Mucosa of gallbladder (tissue), 1 donor: ENCODE measurements at places on chromosomes 12 and 14.

DNA sequence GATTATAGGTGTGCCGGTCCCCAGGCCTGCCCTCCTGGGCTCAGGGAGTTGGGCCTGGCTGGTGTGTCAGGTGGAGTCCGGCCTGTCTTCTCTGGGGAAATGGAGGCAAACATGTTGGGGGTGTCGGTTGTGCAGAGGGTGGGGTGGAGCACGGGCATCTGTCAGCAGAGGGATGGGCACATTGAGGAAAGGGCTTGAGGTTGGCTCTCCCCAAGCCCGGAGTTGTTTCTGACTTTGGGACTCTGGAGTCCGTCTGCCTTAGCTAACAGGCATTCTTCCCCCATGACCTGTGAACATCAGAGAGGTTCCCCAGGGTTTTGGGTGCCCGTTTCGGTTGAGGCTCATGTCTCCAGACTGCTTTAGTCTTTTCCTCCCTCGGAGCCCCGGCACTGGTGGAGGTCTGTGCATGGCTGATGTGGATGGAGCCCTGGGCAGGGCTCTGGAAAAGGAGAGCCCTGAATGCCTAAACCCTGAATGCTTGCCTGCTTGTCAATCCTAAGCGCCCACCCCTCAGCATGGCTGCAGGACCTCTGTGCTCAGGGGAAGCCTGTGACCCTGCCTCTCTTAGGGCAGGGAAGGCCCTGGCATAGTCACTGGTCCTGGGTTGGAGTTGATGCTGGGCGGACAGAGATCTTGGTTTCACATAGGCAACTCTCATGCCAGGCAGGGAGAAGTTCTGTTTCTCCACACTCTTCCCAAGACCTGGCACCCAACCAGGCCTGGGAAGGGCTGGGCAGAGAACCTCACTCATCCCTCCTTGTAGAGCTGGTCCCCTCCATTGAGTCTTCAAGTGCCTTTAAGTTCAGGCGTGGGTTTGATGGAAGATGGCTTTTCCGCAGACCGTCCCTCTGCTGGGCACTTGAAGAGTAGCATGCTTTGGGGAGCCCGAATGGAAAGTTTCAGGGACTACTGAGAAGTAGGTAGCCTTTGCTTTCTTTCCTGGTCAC lies 12.9 kb downstream of the NYNRIN start:
- DNase-seq, result no peak

DNA sequence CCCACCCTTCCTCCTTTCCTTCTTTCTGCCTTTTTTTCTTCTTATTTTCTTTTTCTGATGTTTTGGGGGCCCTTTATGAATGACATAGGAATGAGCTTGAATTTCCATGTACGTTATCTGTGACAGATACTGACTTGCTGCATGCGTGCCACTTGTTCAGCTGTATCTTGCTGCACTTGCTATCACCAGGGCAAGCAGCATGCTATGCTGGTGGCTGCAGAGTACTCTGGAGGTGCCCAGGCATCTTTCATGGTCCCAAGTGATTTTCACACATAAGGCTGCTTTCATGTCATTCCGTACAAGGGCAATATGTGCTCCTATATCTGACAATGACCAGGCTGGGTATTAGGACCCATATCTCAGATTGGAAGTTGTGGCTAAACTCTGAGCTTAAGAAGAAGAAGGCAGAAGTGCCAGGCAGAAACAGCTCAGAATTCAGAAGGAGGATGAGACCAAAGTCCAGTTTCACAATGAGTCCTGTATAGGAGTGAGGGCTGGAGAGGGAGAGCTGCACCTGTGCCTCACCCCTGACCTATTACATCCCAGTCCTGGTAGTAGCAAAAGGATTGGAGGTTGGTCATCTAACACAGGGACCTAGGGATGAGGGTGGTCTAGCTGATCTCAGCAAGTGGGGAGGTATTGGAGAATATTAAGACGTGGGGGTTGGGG lies 299.0 kb upstream of the DDHD1 start:
- DNase-seq, result peak; percentile 28

DNA sequence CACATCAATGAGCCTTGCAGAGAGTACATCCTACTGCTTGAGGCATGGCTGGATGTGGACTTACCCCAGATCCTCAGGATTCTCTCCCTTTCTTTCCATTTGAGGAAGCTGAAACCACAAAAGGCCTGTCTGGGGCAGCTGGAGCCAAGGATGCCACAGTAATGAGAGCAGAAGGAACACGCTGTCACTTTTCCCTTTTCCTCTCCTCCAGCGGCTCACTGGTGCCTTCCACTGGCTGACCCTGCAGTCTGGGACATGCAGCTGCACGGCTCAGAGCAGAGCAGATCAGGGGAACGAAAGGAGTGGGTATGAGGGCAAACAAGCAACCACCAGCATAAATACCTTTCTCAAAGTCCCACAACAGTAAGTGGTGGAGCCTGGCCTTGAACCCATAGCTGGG lies 78.2 kb downstream of the GAS2L3 start:
- DNase-seq, result no peak

DNA sequence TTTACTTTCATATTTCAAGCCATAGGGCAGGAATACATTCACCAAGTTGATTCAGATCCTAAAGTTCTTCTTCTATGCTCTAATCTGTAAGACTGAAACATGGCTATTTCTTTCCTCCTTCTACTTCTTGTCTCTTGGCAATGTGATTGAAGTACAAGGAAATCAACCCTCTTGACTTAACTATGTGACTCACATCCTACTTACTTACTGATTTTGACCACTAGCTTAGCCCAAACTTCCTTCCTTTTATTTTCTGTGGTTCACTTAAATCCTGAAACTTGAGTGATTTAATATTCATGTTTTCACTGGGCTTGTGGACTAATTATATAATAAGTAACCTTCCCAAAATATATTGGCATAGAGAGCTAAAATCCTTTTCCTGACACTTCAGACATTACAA lies 111.2 kb upstream of the NOVA1 start:
- no peak for DNase-seq

- DNase-seq, result no peak
These were observed 63.2 kb upstream of the GALNT9 start for GRCh38 chr12:132392389-132393244.

- no peak for DNase-seq
These were observed 313.1 kb downstream of the GALC start for GRCh38 chr14:87679866-87680265.

GRCh38 chr12:66164349-66164821 lies 5.4 kb downstream of the TMBIM4 start:
- no peak for DNase-seq

DNA sequence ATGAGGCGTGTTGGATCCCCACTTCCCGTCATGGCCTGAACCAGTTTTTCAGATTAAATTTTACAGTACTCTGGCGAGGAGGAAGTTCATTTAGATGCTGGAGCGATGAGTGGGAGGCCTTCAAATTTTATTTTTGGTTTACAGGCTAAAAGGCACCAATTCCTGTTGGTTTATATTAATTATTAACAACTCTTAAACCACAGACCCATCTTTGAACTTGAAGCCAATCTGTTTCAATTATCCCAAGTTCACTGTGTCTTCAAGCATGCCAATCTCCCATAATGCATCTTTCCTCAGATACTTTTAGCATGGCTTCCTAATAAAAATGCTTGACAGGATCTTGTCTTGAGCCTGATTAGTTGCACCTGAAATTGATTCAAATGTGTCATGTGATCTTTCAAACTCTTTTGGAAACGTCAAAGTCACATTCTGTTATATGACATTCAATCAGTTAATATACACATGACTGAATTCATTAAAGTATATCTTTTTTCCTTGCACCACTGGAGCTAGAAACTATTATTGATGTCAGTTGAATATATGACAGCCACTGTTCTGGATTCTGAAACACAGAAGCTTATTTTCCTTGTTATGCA lies 641.7 kb upstream of the TMEM132C start:
- no peak for DNase-seq

DNA sequence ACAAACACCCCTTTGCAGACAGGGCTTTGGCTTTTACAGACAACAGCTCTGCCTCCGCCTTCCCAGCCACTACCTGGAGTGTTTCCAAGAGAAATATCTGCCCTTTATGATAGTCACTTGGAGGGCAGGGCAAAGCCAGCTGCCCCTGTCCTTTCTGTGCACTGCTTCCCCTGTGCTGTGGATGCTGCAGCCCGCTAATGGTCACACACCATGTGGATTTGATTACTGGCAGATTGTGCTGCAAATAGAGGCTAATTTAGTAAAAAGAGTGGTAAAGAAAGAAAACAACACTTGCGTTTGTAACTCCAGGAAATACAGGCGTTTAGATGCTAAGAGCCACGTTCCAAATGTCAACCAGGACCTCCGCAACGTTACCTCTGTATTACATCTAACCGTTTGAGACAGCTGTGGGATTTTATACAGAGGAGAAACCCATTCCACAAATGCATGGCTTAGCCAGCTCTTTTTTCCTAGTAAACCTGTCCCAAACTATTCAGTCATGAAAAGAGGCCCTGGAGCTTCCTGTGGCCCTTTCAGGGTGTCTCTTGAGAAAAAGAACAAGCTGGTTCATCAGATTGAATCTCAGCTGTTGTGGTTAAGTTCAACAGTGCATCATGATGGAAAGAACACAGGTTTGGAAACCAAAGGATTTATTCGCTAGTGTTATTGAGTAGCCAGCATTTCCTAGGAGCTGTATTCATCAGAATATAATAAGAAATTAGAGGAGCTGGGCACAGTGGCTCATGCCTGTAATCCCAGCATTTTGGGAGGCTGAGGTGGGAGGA lies 30.1 kb upstream of the PWP1 start:
- no peak for DNase-seq

DNA sequence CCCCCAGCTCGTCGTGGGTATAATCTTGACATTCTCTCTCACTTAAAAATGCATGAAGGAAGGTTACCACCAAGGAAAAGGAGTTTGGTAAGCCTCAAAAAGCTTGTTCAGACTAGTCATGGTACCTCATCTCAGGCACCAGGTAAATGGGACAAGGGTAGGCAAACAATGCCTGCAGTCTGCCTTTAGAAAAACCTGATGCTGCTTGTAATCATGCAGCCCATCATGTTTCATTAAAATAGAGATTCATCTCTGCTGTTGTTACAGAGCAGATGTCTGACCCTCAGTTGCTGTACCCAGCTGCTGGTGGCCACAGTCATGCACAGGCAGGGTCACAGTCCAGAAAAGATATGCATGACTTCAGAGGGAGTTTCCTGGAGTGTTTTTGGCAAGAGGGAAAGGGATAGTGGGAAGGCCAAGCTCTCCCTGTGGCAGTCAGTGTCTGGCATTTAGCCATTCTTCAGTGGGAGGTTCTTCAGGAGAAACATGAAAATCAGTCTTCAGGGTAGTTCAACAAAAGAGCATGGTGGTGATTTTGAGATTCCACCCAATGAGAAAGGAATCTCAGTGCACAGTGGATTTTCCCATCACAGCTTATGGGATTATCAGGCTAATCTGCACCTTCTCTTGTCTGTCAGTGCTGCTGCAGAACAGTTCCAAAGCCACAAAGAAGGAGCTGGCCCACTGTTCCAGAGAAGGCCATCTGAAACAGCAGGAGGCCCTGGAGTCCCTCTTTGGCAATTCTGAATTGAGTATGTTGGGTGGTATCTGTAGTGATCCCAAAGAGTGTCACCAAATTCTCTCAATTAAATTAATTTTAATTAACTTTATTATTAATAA lies 202.7 kb upstream of the FRMD6 start:
- peak; percentile 19 for DNase-seq

- peak; percentile 71 for DNase-seq
These were observed 9.4 kb downstream of the ANKRD9 start for GRCh38 chr14:102500158-102500662.

DNA sequence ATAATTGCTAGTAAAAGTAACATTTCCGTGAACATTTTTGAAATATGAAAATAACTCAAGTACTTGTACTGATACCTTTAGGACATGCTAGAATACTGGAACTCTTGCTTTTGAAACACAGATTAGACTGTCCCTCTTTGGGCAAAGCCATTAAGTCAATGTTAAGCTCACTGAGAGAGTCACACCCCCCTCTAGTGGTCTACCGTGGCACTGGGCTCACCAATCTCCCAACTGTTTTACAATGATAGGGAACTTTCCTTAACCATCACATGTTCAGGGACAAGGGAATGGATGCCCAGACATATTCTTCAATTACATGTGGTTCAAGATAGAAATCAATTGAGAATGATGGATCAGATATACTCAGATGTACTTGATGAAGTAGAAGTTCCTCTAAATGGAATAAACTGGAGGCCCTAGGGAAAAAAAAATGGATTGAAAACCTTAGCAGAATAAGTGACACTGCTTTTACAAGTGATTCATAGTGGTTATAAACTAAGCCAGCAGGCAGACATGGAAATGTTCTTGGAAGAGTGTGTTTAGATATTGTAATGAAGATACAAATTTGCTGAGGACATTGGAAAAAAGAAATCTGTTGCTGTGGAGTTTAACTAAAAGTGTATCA lies 17.8 kb downstream of the NANOG start:
- peak; percentile 75 for DNase-seq

DNA sequence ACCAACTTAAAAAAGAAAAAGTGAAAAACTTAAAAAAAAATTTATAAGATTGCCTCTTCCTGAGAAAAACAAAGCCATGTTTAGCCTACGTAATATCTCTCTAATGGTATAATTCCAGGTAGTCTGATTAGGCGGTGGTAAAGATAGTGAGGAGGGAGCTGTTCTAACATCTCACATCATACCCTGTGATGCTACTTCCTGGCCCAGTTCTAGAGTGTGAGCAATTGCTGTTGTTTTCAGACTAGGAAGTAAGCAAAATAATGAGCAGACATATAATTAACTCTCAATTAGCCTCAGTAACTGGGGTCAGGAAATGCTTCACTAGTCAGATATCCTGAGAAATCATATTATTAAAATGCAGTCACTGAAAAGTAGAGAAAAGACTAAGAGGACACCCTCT lies 113.9 kb downstream of the PHLDA1 start:
- DNase-seq, result no peak

DNA sequence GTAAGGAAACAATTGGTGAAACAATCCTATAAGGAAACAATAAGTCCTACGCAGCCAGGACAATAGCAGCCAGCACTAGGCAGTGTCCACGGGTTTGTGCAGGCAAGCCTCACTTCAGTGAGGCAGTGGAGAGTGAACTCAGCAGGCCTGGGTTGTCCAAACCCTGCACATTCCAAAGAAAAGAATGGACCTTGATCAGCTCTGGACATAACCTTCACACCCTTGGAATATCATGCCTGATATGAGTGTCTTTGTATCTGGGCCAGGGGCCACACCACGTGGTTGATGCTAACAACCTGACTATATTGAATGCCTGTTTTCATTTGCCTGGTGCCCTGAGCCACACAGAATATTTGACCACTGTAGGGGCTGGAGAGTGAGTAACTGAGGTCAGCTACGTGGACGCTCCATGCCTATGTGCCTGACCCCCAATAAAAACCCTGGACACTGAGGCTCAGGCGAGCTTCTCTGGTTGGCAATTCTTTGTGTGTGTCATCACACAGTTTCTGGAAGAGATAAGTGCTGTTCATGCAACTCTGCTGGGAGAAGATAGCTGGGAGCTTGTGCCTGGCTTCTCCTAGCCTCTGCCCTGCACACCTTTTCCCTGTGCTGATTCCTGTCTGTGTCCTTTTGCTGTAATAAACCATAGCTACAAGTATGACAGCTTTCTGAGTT lies 81.4 kb upstream of the NCOR2 start:
- DNase-seq, result no peak
